ENCODE measurements at places on chromosomes 5 and 9.

DNA sequence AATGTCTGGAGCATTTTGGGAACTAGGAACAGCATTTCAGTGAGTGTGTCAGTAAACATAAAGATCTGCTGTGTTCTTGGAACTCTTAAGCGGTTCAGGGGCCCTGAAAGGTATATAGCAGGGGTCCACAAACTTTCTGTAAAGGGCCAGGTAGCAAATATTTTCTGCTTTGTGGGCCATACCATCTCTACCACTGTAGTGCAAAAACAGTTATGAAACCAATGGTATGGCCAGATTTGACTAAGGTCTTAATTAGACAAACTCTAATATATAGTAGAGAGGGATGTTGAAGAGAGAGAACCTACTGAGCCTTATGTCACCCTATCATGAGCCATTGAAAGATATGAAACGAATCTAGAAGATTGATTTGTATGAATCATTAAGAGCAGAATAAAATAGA, 5.3 kb downstream of the TNPO1 start:
- DNase-seq = no peak

DNA sequence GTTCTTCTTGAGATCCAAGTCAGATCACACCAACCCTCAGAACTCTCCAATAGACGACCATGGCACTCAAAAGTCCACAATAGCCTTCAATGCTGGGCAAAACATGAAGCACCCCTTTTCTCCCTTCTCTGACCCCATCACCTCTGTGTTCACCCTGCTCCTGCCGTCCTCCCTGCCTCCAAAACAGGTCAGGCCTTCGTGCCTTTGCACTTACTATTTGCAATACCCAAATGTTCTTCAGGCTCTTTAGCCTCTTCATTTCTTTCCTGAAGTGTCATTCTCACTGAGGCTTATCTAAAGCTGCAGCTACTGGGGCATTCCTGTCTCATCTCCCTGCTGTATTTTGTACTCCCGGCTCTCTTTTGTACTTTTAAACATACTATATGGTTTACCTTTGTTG, 2.0 kb upstream of the ROPN1L start:
- no peak for DNase-seq

GRCh38 chr5:43401827-43402226, 10.4 kb downstream of the CCL28 start:
- no peak for DNase-seq

- DNase-seq = no peak
These were observed 232.2 kb upstream of the VLDLR start for GRCh38 chr9:2389404-2389803.

DNA sequence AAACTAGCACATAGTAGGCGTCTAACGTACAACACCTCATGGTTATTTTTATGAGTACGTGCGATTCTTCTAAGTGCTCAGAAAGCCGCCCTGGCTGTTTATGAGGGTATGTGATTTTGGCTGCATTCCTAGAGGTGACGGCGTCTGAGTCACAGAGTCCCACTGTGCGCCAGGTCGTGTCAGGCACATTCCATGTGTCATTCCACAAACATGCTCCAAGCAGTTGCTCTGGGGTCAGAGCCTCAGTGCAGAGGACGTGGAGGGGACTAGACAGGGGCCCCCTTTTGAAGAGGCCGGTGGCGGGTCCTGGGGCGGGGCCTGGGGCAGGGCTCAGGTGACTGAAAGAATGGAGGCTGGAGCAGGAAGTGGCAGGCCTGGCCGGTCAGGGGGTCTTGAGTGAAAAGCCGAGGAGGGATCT, 51.9 kb downstream of the NEK6 start:
- peak; percentile 85 for DNase-seq

- DNase-seq = no peak
These were observed 11.0 kb downstream of the CDH10 start for GRCh38 chr5:24633715-24634325.

DNA sequence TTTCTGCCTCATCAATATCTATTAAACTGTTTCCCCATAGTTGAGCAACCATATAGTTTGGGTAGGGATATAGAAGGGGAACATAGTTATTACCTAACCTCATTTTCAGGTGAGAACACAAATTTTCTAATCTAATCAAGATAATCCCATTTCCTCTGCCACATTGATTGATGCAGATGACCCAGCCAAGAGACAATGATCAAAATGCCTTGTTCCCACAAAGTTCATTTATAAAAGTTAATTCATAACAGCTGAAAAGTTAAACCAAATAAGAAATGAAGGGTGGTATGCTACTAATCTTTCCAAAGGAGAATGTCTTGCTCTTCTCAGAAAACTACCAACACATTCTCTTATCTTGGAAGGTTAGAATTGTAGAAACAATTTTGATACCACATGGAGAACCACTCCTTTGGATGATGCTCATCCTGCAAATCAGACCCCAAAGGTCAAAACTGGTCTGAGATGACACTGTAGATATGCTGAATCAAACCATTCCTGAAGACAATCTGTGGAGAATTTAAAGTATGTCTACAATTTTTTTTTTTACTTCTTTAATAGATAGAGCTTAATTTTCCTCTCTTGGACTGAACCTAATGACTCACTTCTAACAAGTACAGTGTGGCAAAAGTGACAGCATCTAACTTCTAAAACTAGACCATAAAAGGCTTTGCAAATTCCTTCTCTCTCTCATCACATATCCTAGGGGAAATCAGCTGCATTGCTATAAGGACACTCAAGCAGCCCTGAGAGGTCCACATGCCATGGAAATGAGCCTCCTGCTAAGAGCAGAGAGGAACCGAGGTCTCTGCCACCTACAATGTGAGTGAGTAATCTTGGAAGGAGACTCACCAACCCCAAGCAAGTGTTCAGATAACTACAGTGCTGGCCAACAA, 586.7 kb upstream of the TUSC1 start:
- peak; percentile 91 for DNase-seq

DNA sequence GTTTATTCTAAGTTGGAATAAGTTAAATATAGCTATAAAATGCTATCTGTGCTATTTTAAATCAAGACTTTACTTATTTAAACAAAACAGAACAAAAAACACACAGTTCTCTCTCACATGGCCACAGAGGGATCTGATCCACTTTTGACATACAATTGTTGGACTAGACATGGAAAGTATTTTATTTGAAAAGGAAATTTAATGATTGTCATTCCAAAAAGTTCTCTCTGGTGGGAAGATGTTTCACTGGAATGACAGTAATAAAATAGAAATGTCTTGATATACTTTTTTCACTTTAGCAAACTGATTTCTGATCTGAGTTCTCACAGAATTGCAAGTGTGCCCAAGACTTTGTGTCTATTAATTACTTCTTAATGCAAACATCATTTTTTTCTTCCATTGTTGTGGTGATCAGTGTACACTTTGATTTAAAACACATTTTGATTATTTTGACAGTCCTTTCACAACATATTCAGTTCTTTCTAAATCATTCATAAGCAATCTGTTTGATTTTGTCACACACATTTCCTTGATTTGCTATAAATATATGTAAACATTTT, 30.1 kb upstream of the MINAR2 start:
- DNase-seq = no peak

DNA sequence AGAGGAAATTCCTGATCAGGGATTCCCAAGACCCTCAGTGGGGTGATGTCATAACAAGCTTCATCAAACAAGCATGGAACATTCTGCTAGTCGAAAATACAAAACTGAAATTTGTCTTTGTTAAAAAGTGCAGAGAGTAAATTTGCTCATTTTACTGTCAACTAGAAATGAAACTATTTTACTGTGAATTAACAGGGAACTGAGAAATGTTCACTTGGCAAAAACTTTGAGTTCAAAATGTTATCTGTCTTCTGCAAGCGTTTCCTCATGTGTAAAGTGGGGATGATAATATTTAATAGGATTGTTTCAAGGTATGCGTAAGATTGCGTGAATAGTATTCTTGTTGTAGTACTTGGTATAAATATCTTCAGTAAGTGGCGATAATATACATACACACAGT, 45.4 kb downstream of the ALDH1A1 start:
- no peak for DNase-seq

DNA sequence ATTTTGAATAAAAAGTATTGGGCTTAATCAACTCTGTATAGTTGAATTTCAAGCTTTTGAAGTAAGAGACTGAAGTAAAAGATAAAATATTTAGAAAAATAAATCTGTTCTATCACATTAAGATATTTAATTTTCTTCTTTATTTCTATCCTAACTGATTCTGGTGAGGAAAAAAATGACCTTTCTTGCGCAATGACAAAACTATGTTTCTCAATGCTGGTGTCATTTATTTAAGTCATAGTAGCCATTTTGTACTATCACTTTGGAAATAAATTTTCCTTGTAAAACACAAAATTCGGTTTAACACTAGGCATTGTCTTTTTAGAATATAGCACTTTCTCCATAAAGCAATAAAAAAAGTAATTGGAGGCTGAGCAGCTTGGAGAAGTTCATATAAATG, 728.0 kb downstream of the CDH9 start:
- no peak for DNase-seq

DNA sequence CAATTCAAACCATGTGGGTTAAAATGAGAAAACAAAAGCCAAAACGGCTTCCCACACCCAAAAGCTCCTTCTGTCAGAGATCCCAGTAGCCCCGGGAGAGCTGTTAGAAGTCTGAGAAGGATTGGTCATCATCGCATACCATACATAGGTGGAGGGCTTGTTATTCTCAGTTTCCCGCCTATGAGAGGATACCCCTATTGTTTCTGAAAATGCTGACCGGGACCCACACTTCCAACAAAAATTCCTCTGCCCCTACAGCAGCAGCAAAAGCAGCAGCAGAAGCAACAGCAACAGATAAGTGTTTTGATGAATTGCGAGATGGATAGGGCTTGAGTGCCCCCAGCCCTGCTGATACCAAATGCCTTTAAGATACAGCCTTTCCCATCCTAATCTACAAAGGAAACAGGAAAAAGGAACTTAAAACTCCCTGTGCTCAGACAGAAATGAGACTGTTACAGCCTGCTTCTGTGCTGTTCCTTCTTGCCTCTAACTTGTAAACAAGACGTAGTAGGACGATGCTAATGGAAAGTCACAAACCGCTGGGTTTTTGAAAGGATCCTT, at the start of gene TEK:
Gene TEK, plus strand, starts transcription at position 245 of the 561 bp plus-strand sequence. CDS start 366 bp downstream, outside the sequence.
- no peak for DNase-seq

DNA sequence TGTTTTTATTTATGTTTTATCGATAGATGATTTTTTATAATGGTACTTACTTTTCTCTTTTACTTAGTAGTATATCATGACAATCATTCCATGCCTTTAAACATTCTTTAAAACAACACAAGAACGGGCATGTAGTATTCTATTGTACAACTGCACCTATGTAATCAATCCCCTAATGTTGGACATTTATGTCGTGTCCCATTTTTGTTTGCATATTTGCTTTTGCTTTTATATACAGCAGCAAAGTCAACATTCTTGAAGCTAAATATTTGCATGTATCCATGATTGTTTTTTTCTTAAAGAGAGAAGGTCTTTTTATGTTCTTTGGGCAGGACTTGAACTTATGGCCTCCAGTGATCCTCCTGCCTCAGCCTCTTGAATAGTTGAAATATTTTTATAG, 527.0 kb upstream of the CLINT1 start:
- no peak for DNase-seq

DNA sequence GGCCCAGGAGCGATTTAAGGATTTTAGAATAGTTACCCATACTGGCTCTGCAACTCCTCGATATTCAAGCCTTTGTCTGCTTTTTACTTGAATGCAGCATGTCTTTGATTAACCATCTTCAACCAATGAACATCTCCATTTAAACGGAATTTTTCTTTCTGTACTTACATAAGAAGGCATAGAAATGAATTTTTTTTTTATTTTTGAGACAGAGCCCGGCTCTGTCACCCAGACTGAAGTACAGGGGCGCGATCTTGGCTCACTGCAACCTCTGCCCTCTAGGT, 825 bp upstream of the RIOK2 start:
- DNase-seq = no peak

DNA sequence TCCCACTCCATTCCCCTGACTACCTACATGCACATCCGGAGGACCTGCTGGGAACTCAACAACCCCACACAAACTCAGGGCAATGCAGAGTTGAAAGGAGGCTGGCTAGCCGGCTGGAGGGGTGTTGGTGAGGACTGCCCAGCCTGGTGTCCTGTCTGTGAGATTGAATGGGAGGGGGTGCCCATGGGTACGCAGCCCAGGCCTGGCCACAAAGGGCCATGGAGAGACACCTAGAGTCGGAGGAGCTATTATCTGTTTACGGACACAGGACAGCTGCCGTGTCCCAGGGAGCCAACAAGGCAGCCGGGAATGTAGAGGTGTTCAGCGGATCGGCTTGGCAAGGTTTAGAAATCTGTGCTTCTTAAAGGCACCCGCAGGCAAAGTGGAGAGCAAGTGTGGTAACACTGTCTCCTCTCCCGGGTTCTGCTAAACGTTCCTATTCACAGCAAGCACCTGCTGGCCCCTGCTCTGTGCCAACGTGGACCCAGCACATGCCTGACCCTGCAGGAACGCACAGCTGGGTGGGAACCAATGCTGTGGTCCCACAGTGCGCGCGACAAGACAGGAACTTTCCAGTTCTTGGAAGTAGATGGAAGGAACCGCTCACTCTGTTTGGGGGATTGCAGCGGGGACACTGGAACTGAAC, 166.7 kb downstream of the DAB2IP start:
- DNase-seq = no peak

GRCh38 chr9:23255346-23255745, 570.7 kb downstream of the ELAVL2 start:
- DNase-seq = no peak

- DNase-seq = no peak
These were observed 76.3 kb downstream of the ZNF608 start for GRCh38 chr5:124669956-124670721.

GRCh38 chr5:139639619-139640380, 8.3 kb upstream of the CXXC5 start:
- DNase-seq = no peak

DNA sequence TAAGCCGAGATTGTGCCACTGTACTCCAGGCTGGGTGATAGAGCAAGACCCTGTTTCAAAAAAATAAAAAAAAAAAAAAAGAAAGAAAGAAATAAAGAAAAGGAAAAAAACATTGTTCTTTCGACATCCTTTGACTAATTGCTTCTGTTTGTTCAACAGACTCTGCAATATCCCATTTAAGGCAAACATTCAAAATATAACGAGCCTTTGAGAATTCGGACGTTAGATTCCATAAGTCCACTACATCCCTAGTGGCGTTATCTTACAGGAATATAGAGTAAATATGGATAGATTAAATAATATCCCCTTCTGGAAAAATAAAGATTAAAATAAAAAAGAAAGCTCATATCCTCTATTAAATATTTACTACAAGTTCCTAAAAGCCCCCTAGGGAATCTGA, 27.0 kb upstream of the HOMER1 start:
- no peak for DNase-seq

DNA sequence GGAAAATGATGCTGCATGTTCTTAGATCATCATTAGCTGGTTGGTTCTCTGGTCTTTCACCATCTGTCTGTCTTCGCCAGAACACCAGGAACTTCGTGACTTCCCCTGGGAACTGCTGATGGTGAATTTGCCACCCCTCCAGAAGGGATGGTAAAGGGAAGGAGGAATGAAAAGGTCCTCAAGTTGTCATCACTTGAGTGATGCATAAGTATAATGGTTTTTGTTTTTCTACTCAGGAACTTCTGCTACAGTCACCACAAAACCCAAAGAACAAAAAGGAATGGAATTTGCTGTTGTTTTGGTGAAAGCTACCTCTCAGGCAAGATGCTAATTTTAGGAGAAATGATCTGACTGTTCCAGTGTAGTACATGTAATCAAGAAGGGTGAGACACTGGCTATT, 328.4 kb downstream of the ARHGEF28 start:
- no peak for DNase-seq

Data from fibroblast of skin of left biceps (primary cell).